ENCODE measurements at places on chromosomes 5 and 9. TPM values are rescaled to one million over a fixed set of nuclear protein-coding genes. Genes with fewer than 3 reads are reported as not detected.

GRCh38 chr5:17367256-17367840, 130.7 kb upstream of the TAF11L2 start:
- ATAC-seq, result no peak

GRCh38 chr9:20297646-20298084, 324.6 kb downstream of the MLLT3 start:
- ATAC-seq, result no peak

- no peak for ATAC-seq
These were observed 7.1 kb downstream of the SPINK9 start for GRCh38 chr5:148342371-148343045.

- ATAC-seq, result no peak
These were observed 19.3 kb upstream of the WNT8A start for GRCh38 chr5:138064526-138064925.

DNA sequence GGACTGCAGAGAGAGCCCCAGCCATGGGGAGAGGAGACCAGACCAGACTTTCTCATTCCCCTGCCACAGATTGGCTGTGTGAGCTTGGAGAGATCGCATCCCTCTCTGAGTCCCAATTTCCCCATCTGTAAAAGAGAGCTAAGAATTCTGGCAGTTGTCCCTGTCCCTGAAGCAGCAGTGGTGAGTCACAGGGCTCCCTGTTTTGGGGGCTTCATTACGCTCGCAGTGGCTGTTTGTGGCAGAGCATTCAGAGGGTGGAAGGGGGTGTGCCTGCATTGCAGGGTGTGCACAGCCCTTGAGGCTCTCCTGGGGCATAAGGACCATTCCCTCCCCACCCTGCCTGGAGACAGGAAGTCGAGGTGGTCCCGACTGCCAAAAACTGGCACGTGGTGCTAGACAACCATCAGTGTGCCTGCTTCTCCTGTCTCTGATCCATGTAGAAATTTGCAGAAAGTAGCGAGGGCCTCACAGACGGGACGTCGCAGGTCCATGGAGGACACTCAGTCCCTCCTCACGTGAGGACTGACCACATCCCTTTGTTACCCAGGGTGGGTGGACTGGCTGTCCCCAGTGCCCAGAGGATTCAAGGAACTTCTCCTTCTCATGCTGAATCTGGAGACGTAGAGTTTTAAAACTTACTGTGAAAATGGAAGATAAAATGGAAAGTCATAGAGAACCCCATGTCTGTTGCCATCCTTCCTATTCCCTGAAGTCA, 35.3 kb downstream of the HRH2 start:
- ATAC-seq, result no peak

DNA sequence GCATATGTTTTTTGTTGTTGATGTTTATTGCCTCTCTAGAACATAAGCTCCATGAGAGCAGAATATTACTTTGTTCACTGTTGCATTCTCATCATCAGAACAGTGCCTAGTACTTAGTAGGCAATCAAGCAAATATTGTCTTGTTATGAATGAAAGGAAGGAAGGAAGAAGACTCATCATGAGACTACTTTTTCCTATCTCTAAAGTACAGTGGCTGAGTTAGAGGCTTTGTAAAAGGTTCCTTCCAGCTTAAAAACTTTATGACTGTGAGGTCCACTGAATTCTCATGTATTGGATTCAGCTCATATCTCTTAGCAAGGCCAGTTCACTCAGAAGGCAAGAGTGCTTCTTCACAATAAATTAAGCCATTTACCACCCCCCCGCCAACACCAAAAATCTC, 171.8 kb upstream of the NR3C1 start:
- no peak for ATAC-seq

DMGDH gene
- 0.42 TPM for total RNA-seq

DNA sequence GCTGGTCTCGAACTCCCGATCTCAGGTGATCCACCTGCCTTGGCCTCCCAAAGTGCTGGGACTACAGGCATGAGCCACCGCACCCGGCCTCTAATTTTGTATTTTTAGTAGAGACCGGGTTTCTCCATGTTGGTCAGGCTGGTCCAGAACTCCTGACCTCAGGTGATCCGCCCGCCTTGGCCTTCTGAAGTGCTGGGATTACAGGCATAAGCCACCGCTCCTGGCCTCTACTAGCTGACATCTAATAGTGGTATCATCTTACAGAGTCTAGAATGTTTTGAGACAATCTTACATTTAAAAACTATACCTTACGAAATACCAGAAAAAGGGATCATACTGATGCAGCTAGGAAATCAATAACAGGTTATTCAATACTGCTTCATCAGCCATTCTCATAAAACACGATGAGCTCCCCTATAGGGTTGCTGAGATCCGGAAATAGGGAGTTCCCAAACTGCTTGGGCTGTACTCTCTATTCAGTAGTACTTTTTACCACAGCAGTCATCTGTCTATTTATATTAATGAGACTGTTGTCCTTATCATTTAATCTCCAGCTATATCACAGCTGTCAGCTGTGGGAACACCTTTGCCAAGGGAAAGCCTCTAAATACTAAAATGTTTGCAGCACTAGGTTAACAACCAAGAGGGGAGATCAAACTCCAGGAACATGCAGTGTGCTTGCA, 8.1 kb upstream of the UBE2D2 start:
- ATAC-seq, result no peak

GRCh38 chr5:171596391-171596878, 177.0 kb downstream of the FGF18 start:
- ATAC-seq, result no peak

DNA sequence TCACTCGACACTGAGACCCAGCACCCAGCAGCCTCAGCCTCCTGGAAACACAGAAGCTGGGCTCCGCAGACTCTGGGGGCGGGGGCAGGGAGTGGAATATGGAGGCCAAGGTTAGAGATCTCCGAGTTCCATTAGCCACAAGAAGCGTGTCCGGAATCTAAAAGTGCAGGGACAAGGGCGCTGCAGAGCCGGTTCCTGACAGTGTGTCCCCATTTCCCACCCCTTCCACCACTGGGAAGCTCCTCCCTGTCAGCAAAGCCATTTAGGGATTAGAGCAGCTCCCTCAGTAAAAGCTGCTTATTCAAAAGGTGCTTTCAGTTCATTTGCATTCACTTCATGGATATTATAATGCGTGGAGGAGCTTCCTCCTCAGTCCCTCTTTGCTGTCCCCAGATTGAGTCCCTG, 74.1 kb upstream of the HSPA9 start:
- ATAC-seq, result no peak

DNA sequence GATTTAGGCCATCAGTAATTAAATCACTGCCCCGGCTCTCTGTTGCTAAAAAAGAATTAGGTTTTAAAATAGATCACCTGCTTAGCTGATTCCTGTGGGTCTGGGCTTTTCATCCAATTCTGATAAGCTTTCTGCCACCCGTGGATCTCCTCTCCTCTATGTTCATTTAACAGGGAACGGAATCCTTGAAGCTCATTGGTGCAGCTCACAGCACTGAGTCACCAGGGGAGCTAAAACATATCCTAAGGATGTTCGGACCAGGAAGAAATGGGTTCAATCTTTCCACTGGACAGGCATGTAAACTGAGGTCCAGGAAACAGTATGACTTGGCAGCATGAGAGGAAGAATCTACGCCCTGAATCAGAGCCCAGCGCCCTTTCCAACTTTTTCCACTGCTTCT, 267.1 kb upstream of the GRIA1 start:
- ATAC-seq, result no peak

TMC1 gene
- 0.41 TPM for total RNA-seq

ATP10B gene
- not detected for total RNA-seq

DNA sequence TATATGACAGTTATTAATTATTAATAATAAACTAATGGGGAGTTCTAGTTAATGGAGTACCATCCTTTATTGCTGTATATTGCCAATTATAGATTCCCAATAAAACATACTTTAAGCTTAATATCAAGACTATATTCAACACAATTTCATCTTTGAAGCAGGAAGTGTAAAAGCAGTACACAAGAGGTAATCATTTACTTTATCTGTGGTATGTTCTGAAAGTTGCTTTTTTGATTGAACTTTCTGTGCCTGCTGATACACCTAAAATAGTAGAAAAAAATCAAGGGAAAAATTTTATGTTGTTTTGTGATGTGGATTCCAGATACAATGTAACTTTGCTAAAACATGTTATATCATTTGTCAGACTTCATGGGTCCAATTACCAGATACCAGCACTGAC, 58.0 kb downstream of the ACO1 start:
- ATAC-seq, result no peak

GRCh38 chr5:2721385-2722138, 29.9 kb downstream of the IRX2 start:
- ATAC-seq, result no peak

- ATAC-seq, result no peak
These were observed 38.1 kb upstream of the GFPT2 start for GRCh38 chr5:180391276-180391675.

JAKMIP2 gene
- 2.4 TPM for total RNA-seq

DNA sequence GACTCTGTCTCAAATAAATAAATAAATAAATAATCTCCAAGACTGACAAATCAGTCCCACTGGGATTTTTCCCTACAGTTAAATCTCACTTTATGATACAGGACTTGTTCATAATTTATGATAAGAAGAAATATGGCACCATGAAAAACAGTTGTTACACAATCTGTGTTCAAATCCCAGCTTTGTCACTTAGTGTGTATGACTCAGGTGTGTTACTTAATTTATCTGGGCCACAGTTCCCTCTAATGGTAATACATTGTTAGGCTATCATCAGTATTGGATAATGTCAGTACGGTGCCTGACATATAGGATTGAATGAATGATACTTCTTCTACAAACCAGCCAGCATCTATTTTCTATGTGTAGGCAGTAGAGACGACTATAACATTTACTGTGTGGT, 23.1 kb downstream of the SLC36A3 start:
- no peak for ATAC-seq

SPATA31A3 gene
- not detected for total RNA-seq

TSC1 gene
- 31.2 TPM for total RNA-seq

AQP7 gene
- 0.42 TPM for total RNA-seq

DNA sequence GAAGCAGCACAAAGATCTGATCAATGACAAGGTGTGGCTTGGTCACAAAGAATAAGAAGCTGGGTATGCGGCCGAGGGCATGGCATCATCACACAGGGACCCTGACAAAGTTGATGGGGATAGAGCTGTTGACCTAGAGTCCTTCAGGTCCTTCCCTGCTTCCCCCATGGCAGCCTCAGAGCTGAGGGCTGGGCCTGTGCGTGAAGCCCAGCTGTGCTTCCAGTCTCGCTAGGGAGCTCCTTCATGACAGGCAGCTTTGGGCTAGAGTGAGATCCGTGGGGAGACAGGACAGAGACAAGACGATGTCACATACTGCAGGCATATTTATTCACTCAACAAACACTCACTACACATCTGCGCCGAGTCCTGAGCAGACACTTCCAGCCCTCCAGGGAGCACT, 56.4 kb upstream of the NEURL1B start:
- ATAC-seq, result no peak

DNA sequence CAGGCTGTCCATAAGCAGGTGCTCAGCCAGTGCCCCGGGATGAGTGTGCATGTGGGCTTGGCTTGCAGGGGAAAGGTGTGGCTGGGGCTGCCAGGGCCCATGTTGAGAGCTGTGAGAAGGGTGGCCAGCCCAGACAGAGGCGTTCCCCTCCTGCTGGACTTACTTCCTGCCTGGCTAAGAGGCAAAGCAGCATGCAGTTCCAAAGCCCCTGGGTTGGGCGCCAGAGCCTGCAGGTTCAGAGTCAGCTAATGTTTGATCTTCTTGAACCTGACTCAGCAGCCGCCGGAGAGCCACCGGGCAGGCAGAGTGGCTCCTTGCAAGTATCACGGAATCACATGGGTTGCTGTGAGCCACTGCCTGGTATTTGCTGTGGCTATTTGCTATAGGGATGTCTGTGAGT, 168.4 kb upstream of the MAP1B start:
- no peak for ATAC-seq

DNA sequence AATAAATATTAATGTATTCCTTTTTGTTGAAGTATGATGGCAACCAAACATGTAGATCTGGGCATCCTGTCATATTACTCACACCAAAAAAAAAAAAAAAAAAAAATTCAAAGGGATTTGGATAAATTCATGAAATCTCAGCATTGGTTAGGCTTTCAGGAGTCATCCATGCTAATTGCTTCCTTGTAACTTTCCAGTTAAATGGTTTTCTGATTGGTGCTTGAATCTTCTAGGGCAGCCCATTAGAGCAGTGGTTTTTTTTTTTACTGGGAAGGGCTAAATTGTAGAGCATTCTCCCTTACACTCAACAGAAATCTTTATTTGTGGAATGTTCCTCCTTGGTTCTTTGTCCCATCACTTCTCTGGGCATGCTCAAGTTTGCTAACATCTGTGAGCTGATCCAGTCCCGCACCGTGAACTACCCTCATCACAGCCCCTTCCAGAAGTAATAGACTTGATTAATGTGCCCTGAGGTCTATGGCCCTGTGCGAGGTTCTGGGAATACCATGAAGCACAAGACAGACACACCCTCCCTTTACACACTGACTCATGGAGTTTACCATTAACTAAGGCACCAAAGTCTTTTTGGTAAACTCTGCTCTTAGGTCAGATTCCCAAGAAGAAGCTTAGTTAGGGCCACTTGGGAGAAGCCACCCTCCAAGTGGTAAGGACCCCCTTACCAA, 56.0 kb downstream of the RGS3 start:
- ATAC-seq, result no peak

- peak; percentile 58 for ATAC-seq
These were observed 45.9 kb downstream of the LARP1 start for GRCh38 chr5:154801083-154801482.

ALDH7A1 gene
- total RNA-seq, result 2.4 TPM

- peak; percentile 34 for ATAC-seq
These were observed 53.7 kb downstream of the G3BP1 start for GRCh38 chr5:151825445-151825844.

DNA sequence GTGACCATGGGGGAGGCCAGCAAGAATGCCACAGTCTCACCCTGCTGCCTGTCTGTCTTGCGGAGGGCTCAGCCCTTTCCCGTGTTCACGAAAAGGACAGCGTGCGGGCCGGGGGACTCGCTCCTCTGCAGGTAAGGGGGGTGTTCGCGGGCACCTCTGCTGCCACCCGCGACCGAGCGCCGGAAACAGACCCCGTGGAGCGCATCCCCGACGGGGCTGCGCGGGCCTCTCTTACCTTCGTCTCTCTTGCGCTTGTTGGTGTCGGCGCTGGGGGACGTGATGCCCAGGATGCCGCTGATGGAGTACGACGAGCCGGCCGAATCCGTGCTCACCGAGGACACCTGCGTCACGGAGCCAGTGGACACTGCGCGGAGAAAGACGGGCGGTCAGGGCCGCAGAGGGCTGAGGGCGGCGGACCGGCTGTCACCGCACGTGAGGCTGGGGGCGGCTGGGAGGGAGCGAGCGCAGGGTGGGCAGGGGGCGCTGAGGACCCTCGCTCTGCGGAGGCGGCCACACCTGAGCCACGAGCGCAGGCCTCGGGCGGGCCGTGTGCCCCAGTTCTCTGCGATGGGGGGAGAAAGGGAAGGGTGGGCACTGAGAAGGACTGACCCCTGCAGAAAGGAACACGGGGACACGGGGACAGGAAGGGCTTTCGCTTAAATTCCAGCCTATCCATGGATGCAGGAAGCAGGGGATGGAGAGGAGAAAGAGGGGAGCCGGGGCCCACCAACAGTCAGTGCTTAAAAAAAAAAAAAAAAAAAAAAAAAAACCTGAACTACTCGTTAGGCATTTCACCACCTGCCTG, 31.5 kb downstream of the PAX5 start:
- no peak for ATAC-seq

All from activated T-helper 17 cell treated with anti-CD3 and anti-CD28 coated beads, Interleukin-2, amount 50 U/mL, for 72 hours (primary cell).